ENCODE measurements at places on chromosomes 4 and X. TPM values are rescaled to one million over a fixed set of nuclear protein-coding genes. Genes with fewer than 3 reads are reported as not detected.

ARMCX1 gene
- 0.18 TPM for total RNA-seq

GPC4 gene
- not detected for total RNA-seq

CCNG2 gene
- total RNA-seq, result 26.9 TPM

SYTL4 gene
- not detected for total RNA-seq

GPR78 gene
- total RNA-seq, result not detected

DOK7 gene
- total RNA-seq, result not detected

ZCCHC18 gene
- 3.8 TPM for total RNA-seq

FAM47B gene
- total RNA-seq, result not detected

FANCB gene
- 12.8 TPM for total RNA-seq

PI4K2B gene
- total RNA-seq, result 42.2 TPM

MAGEA12 gene
- not detected for total RNA-seq

GALNT7 gene
- 16.7 TPM for total RNA-seq

GRCh38 chrX:130176354-130176776 lies 4.6 kb downstream of the RAB33A start:
- DNase-seq, result no peak

DNA sequence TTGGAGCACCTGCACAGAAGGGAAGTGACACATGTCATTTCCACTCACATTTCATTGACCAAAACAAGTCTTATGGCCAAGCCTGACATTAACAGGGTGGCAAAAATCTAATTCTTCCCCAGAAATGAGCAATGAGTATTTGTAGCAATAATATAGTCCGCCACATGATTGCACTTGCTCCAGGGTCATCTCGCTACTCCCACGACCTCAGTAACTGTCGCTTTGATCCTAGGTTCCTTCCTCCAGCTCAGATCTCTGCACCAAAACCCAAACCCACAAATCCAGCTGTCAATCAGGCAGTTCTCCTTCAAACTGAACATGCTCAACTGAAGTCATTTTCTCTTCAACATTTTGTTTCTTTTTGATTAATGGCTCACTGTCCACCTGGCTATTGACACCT lies 25.2 kb upstream of the PTTG2 start:
- no peak for DNase-seq

- DNase-seq, result no peak
Observed at GRCh38 chrX:109760209-109760921, 27.3 kb upstream of the ACSL4 start.

DNA sequence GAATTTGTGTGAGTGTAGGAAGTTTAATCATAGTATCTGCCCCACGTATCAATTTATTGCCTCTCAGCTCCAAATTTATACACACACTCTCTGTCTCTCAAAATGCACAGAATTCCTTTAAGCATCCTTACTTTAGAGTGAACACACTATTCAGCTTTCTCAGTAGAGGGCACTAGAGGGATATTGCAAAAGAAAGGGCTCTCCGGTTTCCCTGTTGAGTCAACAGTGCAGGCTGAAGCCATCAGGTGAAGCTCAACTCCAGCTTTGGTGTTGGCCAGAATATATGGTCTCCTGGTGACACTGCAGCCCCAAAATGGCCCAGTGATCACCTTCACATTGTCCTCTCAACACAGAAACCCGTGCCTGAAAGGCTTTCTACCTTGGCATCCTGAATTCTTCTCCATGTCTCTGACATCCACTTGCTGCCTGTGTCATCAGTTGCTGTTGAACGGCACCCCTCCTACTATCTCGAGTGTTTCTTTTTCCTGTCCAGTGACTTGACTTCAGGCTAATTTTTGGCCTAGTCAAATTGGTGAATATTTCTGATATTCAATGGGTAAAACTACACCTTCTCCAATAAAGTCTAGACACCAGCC lies 670.5 kb downstream of the GABRG1 start:
- no peak for DNase-seq

DNA sequence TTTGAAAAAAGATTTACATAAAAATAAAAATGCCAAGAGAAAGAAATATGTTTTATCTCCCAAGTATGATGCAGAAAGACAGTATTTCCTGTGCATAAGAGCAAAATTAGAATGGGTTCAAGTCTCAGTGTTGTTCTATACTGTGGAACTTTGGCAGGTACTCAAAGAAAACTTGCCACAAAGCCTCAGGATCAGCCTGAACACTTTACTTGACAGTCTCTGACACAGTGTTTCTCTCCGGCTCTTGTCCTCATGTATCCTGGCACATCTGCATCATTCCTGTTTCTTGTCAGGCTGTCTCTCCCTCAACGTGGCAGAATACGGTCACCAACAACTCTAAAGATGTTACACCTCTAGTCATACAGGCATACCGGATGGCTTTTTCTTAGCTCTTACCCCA lies 273.7 kb downstream of the ARHGAP24 start:
- DNase-seq, result no peak

- no peak for DNase-seq
Observed at GRCh38 chrX:139199933-139200332, 330.6 kb upstream of the F9 start.

GRCh38 chr4:138205531-138206233 lies 36.5 kb downstream of the SLC7A11 start:
- DNase-seq, result no peak

DNA sequence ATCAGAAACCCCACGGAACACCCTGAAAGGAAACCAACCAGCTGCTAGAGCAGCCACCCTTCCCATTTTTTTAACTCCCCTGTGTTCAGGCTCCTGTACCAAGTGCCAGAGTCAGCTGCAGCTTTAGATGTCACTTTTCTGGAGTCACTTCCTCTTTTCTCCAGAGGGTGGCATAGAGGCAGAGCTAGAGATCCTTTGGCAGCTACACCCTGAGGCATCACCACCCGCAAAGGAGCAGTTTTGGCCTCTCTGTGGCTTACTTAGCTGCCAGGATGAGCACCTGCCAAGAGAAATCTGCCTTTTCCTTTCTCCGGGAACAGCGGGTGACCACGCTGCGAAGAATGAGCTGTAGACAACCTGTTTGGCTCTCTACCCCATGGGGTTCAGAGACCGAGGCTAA lies 58.0 kb upstream of the CHRDL1 start:
- no peak for DNase-seq

DNA sequence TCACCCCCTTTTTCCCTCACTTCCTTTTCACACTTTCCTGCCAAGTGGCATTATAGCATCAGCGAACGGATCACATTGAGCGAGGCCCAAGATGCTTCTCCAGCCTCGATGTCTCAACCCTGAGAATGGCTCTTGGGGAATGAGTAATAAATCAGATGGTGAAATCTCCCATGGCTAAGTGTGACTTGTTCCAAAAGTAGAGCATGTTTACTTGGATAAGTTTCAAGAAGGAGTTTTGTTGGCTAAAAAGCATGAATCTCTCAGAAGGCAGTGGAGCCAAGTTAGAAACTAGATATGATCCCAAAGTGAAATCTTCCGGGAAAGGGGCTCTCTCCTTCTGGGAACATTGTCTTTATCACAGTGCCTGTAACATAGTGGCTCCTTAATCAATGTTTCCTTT lies 316.3 kb downstream of the CAMK2D start:
- no peak for DNase-seq

GRCh38 chr4:66604192-66604591 lies 933.9 kb upstream of the EPHA5 start:
- no peak for DNase-seq

- DNase-seq, result no peak
Observed at GRCh38 chr4:10643600-10644425, 40.8 kb downstream of the CLNK start.

- DNase-seq, result no peak
Observed at GRCh38 chrX:34880656-34881055, 61.9 kb upstream of the FAM47B start.

DNA sequence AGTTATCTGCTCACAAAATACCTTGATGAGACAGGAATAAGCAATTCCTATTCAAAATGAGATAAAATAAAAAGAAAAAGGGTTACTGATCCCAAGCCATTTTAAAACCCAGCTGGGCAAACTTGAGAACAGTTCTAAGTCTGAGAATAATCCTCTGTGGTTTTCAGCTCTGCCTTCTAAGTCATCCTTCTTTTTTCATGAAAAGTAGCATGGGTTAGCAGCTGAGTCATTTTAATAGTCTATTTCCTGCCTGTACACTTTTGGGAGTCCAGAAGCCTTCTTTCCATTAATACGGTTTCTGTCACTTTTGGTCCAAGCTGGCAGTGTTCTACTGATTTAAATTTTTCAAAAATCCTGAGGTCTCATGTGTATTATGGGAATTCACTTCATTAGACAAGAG lies 374.3 kb downstream of the IQCM start:
- no peak for DNase-seq

GRCh38 chrX:267771-268261 lies 13.4 kb upstream of the PLCXD1 start:
- no peak for DNase-seq

DNA sequence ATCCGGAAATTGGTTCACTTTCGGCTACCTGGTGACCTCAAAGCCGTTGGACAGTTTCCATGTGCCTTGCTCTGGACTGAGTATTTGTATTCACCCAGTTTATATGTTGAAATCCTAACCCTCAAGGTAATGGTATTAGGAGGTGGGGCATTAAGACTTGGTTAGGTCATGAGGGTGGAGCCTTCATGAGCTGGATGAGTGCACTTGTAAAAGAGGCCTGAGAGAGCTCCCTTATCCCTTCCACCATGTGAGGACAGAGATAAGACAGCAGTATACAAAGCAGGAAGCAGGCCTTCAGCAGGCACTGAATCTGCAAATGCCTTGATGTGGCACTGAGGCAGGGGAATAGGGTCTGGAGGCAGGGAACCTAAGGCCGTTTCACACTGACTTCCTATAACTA lies 5.3 kb upstream of the OPHN1 start:
- no peak for DNase-seq

DNA sequence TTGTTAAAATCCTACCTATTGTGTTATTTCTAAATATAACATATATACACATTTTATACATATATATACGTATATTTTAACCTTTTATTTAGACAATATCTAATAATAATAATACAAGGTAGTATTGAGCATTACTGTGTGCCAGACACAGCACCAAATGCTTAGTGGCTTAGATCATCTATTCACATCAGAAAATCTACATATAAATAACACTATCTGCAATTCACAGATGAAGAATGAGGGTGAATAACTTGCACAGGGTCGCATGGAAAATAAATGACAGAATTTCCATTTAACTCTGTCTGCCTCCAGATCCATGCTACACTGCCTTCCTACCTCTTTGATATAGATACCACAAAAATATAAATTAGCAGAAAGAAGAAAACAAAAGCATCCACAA lies 37.7 kb downstream of the SHROOM4 start:
- DNase-seq, result no peak

- no peak for DNase-seq
Observed at GRCh38 chr4:83172371-83172770, 57.8 kb upstream of the PLAC8 start.

GRCh38 chr4:169566021-169566818 lies 46.2 kb downstream of the NEK1 start:
- DNase-seq, result peak; percentile 49

DNA sequence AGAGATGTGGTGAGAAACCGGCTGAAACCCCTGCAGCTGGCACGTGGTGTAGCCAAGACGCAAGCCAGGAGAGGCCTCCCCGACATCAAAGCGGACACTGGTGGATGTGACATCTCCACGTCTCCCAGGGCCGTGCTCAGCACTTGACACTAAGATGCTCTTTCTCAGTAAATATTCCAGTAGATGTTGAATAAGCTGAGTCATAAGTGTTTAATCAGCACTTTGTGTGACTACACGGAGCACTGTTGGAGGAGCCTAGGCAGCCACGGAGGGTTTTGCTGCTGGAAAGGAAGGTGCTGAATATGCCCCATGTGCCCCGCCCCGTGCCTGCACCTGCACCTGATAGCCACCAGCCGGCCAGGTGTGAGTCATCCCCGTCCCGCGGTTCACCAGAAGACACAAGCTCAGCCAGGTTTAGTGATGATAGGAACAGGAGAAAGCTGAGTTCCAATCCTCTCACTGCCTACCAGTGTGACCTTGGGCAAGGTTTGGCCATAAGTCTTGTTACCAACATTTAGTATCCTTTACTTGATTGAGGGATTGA lies 29.0 kb upstream of the C4orf50 start:
- DNase-seq, result no peak

- DNase-seq, result no peak
Observed at GRCh38 chrX:670645-671044, 40.1 kb downstream of the SHOX start.

DNA sequence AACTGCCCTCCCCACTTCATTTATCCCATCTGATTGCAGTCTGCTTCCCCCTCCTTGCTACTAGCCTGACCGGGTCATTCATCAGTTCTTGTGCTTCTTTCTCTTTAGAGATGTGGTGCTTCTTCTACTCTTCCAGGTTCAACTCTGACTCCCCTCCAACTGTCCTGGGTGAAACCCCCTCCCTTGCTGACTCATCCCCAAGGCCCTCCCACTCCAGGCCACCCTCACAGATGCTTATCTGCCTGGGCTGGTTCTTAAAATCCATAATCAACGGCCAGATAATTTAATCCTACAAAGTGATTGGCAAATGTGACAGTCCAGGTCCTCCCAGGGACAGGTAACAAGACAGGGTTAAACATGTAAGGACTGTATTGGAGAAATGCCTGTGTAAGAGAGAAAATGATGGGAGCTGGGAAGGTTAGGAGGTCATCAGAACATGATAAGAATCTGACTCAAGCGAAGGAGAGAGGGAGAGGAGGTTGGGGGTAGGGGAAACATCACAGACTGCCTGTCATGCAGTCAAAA lies 182.8 kb upstream of the C1QTNF7 start:
- no peak for DNase-seq

GRCh38 chrX:38654302-38654701 lies 93.0 kb downstream of the TSPAN7 start:
- no peak for DNase-seq

DNA sequence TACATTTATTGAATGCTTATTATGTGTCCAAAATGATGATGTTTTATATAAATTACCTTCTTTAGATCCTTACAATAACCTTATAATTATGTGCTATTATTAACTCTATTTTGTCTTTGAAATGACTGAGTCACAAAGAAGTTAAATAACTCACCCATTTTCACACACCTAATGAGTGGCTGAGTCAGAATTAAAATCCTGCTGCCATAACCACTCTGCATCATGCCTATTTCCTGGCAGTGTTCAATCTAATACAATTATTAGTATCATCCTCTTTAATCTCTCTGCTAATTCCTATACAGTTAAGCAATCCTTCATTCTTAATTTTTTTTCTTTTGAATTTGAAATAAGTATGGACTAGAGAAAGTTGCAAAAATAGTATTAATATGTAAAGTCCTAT lies 342.9 kb downstream of the CFAP299 start:
- no peak for DNase-seq

- no peak for DNase-seq
Observed at GRCh38 chr4:168743601-168744000, 246.7 kb downstream of the PALLD start.

DNA sequence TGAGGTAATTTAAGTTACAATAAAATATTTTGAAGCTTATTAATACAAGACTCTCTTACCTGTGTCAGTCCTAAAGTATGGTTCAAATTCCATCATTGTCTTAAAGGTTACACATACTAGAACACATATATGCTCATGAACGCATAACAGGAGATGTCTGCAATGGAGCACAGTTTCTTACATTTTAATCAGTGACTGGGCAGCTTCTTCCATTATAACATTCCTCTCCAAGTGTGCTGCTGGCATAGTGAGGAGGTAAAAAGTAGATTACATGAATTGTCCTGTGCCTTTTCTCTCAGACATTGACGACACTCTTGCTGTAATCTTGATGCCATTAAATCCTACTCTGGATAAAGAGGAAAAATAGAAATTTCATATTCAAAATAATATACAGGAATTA lies 40.8 kb upstream of the GRID2 start:
- DNase-seq, result no peak

All from activated CD8-positive, alpha-beta T cell treated with anti-CD3 and anti-CD28 coated beads, Interleukin-2, amount 10 ng/mL, durations not matched to agents 7 days and 5 days (primary cell).